ENCODE measurements at places on chromosomes 2 and 18. TPM values are rescaled to one million over a fixed set of nuclear protein-coding genes. Genes with fewer than 3 reads are reported as not detected.

ALKAL2 gene
- not detected for total RNA-seq

IL37 gene
- total RNA-seq: not detected

KLHL41 gene
- total RNA-seq: 9.8 TPM

C2orf81 gene
- 1.5 TPM for total RNA-seq

SCYGR4 gene
- not detected for total RNA-seq

SEC11C gene
- 15.0 TPM for total RNA-seq

ST6GAL2 gene
- under 0.01 TPM for total RNA-seq

RPRM gene
- total RNA-seq: 0.15 TPM

FEV gene
- under 0.01 TPM for total RNA-seq

DPP4 gene
- total RNA-seq: 163 TPM

KDM3A gene
- total RNA-seq: 24.4 TPM

SERPINB3 gene
- total RNA-seq: not detected

ANKRD53 gene
- 0.83 TPM for total RNA-seq

LHCGR gene
- total RNA-seq: not detected

PRADC1 gene
- 17.4 TPM for total RNA-seq

DOK6 gene
- 5.6 TPM for total RNA-seq

SCG2 gene
- 1.0 TPM for total RNA-seq

CAMKMT gene
- total RNA-seq: 6.0 TPM

HJURP gene
- 1.5 TPM for total RNA-seq

SULT1C4 gene
- total RNA-seq: not detected

IL1RN gene
- total RNA-seq: 0.17 TPM

RTP5 gene
- total RNA-seq: not detected

KCNF1 gene
- 0.29 TPM for total RNA-seq

MALL gene
- total RNA-seq: 39.9 TPM

MYO3B gene
- total RNA-seq: 0.17 TPM
